ENCODE measurements at places on chromosomes 12 and 14.
A peak's percentile ranks its signal among the peaks of the same experiment; 100 is the strongest.

DNA sequence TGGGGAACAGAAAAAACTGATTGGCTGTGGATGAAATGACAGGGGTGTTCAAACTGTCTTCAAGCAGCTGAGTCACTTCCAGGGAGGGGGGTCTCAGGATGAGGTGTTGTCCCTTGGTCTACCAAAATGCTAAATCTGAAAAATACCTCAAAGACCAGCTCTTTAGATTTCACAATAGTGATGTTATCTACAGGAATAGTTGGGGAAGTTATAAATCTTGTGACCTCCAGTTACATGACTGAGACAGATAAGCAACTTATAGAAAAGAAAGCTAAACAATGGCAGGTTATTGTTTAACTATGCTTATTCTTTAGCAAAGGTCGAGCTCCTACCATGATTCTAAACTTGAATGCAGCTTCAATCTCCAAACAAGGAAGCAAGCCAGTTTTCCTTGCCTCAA lies 125.4 kb downstream of the SYT10 start:
- no peak for DNase-seq

DNA sequence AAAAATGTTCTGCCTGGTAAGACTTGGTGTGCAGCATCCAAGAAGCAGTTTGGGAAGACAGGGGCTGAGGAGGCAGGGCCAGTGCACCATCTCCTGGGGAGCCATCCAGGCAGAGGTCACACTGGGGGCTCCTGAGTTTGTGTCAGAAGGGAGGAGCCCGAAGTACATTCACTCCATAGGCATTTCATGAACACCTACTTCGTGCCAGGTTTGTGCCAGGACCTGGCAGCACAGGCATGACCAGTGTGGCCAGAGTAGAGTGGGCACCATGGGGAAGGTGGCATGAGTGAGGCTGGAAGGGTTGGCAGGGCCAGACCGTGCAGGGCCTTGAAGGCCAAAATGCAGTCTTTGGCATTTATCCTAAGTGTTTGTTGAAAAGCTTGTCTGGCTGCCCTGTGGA lies 86.5 kb upstream of the RIN3 start:
- no peak for DNase-seq

- DNase-seq = peak; percentile 24
Measured at GRCh38 chr14:35438910-35439713, 34.6 kb upstream of the NFKBIA start.

- peak; percentile 34 for DNase-seq
Measured at GRCh38 chr12:30792648-30793499, 38.1 kb upstream of the CAPRIN2 start.

GRCh38 chr12:56362130-56363059 lies at the start of gene APOF:
Gene APOF, minus strand, starts transcription at chr12:56362857. Its CDS starts 112 bp downstream, at chr12:56362745.
- DNase-seq = no peak

- DNase-seq = no peak
Measured at GRCh38 chr14:36096090-36096489, 80.4 kb downstream of the PTCSC3 start.

GRCh38 chr12:56953314-56953713 lies 4.1 kb downstream of the RDH16 start:
- peak; percentile 1 for DNase-seq

GRCh38 chr12:27436029-27436428 lies 10.5 kb upstream of the SMCO2 start:
- no peak for DNase-seq

DNA sequence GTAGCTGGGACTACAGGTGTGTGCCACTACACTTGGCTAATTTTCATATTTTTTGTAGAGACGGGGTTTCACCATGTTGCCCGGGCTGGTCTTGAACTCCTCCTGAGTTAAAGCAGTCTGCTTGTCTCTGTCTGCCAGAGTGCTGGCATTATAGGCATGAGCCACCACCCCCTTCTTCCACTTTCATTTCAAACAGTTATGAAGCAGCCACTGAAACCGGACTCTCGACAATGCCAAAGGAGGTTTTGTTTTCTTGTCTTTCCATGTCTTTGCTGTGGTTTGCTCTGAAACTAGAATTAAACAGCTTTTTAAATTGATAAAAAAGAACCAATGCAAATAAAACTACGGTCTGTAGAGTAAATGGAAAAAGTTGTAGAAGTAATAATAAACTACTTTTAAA lies 30.4 kb downstream of the RAP1B start:
- DNase-seq = no peak

GRCh38 chr12:51183816-51184215 lies 10.9 kb upstream of the TFCP2 start:
- no peak for DNase-seq

- DNase-seq = no peak
Measured at GRCh38 chr12:66976526-66976925, 292.6 kb upstream of the CAND1 start.

DNA sequence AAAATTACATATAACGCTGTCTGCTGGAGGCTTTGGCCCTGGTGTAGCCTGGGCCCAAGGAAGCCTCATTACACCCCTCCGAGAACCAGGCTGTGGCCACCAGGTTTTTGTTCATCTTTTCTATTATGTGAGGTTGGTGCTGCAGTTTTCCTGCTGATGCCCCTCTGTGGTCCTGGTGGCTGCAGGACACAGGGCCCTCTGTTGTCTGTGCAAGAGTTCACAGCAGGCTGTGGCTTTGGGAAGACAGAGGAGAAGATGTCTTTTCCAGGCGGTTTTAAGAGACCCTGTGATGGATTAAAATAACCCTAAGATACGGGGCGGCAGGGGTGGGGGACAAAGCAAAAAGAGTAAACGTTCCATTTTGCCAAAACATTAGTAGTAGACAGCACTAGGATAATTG lies 121.5 kb downstream of the ADGRD1 start:
- DNase-seq = no peak

- no peak for DNase-seq
Measured at GRCh38 chr12:18823461-18823860, 85.5 kb downstream of the CAPZA3 start.

GRCh38 chr12:12714276-12715021 lies 2.7 kb upstream of the CDKN1B start:
- no peak for DNase-seq

DNA sequence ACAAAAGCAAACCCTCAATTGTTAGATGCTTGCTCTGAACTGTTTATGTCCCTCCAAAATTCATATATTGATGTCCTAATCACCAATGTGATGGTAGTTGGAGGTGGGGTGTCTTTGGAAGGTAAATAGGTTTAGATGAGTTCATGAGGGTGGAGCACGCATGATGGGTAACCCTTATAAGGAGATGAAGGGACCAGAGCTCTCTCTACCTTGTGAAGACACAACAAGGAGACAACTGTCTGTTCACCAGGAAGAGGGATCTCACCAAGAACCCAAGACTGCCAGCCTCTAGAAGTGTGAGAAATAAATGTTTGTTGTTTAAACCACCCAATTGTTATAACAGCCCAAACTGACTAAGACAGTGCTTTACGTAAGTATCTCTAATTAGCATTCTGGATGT lies 27.0 kb downstream of the DHRS2 start:
- DNase-seq = no peak

DNA sequence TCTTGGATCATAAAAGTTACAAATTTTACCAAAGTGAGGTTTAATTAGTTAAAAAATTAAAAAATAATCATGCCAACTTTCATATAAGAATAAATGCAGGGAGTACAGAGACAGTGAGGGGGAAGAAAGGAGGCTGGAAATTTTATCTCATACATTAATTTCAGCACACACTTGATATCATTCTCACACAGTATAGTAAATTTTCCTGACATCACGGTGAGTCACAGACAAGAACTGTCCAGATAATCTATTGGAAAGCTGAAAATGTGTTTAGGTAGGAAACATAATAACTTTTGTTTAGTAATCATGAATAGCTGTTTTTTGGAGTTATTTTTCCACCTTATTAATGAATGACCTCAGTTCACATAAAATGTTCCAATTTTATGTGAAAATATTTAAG lies 1204.8 kb downstream of the GALC start:
- no peak for DNase-seq

DNA sequence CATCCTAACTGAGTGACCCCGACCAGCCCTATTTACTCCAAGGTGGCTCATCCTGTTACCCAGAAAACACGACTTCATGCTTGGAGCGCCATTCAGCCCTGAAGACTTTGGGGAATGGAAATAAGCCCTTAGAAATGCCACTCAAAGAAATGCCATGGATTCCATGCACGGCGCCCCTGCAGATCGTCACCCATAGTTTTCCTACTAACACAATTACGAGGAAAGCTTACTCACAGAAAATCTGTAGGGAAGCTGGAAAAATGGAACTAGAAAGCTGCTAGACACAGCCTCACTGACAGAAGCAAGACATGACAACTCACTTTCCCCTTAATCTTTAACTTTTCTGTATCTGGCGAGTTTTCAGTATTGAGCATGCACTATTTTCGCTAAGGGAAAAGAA lies 19.5 kb downstream of the NUAK1 start:
- DNase-seq = no peak

- DNase-seq = no peak
Measured at GRCh38 chr12:24133384-24133783, 183.9 kb upstream of the SOX5 start.

DNA sequence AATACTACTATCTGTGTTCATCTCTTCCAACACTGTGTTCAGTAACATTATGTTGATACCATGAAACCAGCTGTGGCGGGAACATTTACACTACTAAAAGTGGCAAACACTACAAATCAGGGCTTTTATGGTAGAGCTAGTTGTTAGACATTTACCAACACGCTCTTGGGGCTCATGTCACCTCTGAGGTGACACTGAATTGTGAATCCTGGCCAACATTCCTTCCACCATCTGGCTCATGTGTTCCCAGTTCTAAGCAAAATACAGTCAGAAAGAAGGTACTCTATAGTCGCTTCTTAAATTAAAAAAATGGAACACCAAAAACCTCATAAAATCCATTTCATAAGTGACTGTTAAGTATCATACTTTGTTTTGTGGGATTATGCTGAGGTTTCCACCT lies 436.6 kb downstream of the FUT8 start:
- DNase-seq = no peak

DNA sequence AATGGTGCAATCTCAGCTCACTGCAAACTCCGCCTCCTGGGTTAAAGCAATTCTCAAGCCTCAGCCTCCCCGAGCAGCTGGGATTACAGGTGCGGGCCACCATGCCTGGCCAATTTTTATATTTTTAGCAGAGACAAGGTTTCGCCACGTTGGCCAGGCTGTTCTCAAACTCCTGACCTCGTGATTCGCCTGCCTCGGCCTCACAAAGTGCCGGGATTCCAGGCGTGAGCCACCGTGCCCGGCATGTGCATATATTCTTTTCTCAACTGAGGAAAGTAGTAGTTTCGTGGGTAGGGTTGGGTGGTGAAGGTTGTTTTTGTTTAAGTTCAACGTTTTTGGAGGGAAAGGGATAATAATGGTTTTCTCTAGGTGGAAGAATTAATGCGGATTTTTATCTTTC lies 94.2 kb upstream of the CEP83 start:
- no peak for DNase-seq

GRCh38 chr12:25715102-25715501 lies 162.0 kb upstream of the LMNTD1 start:
- peak; percentile 17 for DNase-seq

GRCh38 chr12:95740751-95741150 lies 49.8 kb downstream of the NTN4 start:
- no peak for DNase-seq

GRCh38 chr14:105527826-105528585 lies 1.6 kb downstream of the TMEM121 start:
- DNase-seq = peak; percentile 98

- DNase-seq = no peak
Measured at GRCh38 chr12:120402217-120402616, 33.3 kb upstream of the MSI1 start.

DNA sequence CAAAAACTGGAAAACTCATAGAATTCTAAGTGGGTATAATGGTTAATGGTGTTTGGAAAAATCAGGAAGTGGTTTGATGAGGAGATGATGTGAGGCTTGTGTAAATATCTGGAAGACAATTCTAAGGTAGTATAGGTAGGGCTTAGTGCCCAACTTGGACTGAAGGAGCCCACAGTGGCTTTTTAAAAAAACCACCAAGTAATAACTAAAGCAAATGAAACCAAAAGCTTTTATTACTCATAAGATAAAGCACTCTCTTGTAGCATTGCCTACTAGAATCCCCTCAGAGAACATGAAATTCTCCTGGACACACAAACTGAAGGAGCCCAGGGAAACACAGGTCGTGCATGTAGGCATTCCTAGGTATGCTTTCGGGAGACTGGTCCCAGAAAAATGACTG lies 324.5 kb downstream of the NELL2 start:
- DNase-seq = no peak

DNA sequence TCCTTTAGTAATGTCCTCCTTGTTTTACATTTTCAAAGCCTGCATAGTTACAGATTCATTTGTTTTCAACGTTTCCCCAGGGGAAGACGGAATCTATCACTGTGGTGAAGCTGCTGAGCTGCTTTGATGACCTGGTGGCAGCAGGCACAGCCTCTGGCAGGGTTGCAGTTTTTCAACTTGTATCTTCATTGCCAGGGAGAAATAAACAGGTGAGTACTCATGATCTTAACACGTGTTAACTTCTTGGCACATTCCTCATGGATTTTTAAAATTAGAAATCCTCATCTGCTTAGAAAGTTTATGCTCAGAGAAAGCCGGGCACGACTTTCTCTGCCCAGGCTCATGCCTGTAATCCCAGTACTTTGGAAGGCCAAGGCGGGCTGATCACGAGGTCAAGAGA lies 44.5 kb downstream of the TECPR2 start:
- no peak for DNase-seq

- DNase-seq = no peak
Measured at GRCh38 chr12:18431771-18432170, 170.5 kb downstream of the PIK3C2G start.

- no peak for DNase-seq
Measured at GRCh38 chr12:132521712-132522292, 31.9 kb downstream of the FBRSL1 start.

DNA sequence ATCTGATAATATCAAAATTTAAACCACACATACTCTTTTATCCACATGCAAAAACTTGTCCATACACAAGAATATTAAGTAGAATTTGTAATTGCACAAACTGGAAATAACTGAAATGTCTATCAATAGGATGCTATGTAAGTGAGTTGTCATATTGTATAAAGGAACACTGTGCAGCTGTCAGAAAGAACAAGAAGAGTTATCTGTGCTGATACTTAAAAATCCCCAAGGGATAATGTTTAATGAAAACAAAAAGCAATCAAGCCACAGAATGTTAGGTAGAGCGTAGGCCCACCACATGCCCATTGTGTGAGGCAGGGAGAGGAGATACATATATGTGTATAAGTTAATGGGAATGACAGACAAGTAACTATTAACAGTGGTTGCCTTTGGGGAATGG lies 25.9 kb upstream of the HIGD1C start:
- DNase-seq = no peak

DNA sequence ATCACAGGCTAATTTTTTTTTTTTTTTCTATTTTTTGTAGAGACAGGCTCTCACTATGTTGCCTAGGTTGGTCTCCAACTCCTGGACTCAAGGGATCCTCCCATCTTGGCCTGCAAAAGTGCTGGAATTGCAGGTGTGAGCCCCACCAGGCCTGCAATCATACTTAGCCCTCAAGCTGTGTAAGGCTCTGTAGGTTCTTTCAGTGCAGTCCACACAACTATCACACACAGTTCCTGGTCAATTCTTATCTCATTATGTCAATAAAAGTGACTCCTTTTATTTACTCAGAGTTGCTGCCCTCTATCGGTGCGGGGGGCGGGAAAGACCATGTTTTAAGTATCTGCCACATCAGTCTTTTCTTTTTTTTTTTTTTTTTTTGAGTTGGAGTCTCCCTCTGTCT lies 29.0 kb downstream of the SLC2A3 start:
- peak; percentile 37 for DNase-seq

GRCh38 chr12:17215759-17216570 lies 610.0 kb upstream of the LMO3 start:
- no peak for DNase-seq

Data from AG08396 (cell line).